ENCODE measurements at places on chromosomes 6 and 20.

DNA sequence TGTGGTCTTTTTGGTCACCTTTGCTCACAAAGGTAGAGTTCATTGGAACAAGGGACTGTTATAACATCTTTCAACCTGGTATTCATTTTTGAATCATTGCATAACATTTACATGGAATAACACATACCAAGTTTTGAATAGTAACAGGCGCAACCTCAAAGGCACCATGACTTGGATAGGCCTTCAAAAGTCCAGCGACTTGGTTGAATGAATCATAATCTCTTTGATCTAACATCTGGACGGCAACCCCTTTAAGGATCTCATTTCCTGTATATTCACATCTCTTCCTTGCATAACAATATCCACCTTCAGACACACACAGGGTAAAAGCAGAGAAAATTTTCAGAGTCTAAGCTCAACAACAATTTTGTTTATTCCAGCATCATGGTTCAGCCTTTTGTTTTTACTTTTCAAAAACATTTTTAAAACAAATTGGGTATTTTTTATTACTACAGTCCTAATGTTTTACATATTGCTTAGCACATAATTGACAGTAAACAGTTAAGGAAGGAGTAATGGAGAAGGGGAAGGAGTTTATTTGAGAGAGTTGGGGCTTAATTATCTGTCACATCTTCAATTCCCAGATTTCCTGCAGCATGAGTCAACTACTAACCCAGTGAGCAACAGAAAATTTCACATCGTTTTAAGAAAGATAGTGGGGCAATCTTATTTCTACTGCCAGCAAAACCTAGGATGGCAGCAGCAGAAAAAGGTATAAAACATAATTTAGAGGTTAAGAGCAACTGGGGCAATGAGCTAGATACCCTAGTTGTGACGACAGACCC, 41.8 kb upstream of the F13A1 start:
- DNase-seq, result no peak

- DNase-seq, result no peak
Measured at GRCh38 chr6:116568111-116568510, 3.2 kb upstream of the RWDD1 start.

- no peak for DNase-seq
Measured at GRCh38 chr6:68126089-68126749, 508.9 kb upstream of the ADGRB3 start.

GRCh38 chr6:43965628-43966373, 161.5 kb downstream of the MRPL14 start:
- no peak for DNase-seq

- DNase-seq, result no peak
Measured at GRCh38 chr6:16223362-16223761, 15.0 kb upstream of the GMPR start.
